Non-pigmented ciliary epithelial cell (primary cell): ENCODE measurements at places on chromosomes 16 and 17.

DNA sequence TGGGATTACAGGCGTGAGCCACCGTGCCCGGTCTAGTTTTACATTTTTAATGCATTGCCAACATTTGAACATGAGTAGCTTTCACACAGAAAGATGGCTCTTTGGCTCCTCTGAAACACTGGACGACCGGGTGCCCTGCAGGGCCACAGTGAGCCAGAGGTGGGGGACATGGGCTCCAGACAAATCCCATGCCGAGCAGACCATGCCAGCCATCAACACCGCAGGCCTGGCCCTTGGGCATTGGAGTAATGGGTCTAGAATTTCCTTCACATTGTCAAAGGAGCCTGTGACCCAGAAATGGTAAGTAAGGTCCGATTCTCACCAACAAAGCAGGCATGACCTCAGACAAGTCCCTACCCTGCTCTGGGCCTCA lies 21.4 kb upstream of the MPRIP start:
- no peak for DNase-seq

GRCh38 chr16:22937169-22937568 lies 123.2 kb downstream of the HS3ST2 start:
- DNase-seq, result no peak

DNA sequence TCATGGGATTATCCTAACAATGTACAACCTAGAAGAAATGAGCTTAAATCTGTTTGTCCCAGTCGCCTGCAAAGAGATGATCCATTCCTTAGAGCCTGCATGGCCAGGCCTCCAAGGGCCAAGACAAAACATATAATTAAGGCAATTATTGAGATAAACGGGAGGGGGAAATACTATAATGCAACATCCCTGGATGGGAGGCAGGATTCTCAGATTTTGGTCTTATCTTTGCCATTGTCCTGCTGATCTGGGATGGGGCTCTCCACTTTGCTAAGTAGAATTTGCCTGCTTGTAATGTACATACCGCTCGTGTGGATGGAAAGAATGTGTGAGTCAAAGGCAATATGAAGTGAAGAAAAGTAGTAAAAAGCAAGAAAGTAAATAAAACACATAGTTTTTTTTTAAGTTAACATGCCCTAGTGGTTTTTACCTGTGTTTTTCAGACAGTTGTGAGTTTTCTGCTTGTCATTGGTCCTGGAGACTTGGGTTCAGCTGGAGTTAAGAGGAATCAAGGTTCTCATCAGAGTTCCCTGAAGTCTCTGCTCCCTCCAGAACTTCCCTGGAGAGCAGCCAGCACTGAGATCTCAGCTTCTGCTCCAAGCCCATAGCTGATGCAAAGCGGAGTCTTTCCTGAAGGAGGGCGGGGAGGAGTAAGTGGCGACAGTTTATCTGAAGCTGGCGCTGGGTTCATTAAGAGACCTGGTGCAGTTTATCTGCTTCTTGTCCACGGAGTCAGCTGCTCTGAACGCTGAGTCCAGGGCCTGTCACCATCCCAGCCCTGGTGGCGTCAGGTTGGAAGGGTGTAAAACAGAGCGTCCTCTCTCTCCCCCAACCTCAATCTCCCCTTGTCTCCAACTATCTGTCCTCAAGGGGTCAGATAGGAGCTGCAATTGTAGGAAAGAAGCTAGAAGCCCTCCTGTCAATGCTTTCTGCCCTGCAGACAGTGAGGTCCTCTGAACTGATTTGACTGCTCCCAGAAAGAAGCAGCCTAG lies 30.1 kb downstream of the HOXB1 start:
- no peak for DNase-seq

DNA sequence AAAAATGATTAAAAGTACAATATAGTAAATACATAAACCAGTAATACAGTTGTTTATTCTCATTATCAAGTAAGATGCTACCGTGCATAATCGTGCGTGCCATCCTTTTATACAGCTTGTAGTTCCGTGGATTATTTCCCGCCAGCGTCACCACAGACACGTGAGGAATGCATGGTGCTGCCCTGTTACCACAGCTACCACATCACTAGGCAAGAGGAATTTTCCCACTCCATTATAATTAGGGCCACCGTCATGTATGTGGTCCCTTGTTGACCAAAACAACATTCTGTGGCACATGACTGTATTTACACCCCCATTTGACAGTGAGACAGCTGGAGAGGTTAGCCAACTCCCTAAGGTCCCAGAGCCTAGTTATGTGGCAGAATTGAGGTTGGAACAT lies 30.5 kb upstream of the LGALS9 start:
- DNase-seq, result no peak
